HL-60 (cell line): ENCODE measurements at places on chromosomes 2 and 18.

DNA sequence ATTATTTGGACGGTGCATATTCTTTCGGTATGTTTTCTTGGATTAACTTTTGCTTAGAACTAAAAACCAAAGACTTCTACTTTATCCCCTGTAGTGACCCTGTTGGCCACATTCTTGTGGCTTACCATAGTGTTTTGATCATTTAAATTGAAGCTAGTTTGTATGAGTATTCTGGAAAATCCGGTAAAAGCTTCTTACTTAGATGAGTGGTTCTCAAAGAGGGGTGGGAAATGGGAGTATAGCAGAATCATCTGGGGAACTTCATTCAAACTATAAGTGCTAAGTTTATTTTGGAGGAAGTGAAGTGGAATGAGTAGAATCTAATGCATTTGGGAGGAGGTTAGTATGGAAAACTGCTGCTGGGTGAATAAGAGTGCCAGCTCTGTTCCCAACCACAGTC is 3.8 kb downstream of the PPP1CB start:
- DNase-seq, result no peak

DNA sequence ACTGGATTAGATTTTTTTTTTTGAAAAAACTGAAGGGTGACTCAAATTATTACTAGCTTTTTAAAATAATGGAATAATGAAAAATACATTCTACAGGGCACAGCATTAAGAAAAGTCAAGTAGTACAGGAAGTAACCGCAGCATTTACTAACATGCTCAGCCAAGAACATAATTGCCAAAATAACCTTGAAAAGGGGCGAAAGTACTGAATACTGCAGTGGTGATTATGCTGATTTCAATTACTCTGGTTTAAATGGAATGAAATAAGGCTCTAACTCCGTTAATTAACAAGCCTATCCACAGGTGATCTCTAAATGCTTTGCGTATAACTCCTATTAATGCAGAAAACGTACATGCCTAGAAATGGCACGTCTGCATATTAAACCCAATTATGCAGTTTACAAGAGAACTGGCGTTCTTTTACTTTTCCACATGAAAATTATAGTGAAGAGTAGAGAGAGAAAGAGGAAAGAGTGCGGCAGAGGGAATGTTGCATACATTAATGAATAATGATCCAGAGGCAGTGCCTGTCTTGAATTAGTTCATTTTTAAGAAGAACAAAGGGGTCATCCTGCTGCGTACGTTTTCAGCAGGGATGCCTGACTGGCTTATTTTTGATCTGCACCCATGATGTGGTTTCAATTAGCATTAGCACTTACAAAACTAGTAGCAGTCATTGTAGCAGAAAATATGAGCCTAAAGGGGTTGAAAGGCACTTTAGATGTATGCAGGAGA is 612.4 kb downstream of the NYAP2 start:
- no peak for DNase-seq

- DNase-seq, result no peak
Measured at GRCh38 chr2:174972924-174973323, 32.3 kb downstream of the CHN1 start.

GRCh38 chr2:71700041-71700657 is 246.8 kb downstream of the DYSF start:
- no peak for DNase-seq

DNA sequence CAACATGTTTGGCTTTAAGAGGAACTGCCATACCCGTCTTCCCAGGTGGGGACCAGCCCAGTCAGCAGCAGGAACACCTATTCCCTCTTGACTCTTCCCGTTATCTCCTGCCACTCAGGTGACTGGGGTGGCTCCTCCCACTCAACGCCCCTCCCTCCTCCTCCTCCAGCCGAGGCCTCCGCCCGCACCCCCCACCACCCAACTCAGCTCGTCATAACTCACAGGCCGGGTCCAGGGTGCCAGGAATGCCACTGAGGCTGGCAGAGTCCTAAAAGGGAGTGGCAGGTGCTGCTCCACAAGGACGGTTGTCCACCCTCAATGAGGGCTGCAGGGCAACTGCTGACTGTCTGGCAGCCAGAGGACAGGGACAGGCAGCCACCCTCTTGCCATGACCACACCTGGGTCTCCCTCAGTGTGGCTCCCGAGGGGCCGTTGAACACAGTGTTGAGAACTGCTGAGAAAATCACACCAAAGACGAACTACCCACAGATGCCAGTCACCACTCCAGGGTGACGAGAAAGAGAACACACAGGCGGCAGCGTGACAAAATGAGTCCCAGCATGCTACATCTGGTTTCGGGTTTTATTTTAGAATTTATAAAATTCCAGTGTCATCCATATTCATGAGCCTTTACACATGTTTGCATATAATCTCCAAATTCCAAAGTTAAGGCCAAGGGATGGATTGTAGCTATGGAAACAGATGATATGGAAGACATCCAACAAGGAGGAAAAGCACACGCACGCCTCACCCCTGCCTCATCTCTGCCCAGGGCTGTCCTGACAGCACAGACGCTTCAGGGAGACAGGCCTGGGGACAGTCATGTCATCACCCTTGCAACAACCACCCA is 38.5 kb downstream of the ANO7 start:
- no peak for DNase-seq

GRCh38 chr18:74942319-74942910 is 266.5 kb downstream of the PTGR3 start:
- DNase-seq, result no peak

DNA sequence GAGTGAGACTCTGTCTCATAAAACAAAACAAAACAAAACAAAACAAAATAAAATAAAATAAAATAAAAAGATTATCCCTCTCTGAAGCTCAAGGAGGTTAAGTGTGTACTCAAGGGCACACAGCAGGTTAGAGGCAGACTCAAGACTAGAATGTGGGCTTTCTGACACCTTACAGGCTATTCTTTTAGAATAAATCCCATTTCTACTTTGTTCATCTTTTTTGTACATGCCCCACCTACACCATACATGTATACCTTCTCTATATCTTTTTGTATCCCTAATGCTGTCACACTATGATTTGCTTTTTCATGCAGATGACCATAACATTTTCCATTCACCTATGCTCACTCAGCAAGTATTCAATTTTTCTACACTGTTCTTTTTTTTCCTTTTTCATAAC is 2.6 kb downstream of the IL1B start:
- DNase-seq, result no peak

GRCh38 chr2:120228503-120228902 is 5.3 kb upstream of the TMEM185B start:
- no peak for DNase-seq

DNA sequence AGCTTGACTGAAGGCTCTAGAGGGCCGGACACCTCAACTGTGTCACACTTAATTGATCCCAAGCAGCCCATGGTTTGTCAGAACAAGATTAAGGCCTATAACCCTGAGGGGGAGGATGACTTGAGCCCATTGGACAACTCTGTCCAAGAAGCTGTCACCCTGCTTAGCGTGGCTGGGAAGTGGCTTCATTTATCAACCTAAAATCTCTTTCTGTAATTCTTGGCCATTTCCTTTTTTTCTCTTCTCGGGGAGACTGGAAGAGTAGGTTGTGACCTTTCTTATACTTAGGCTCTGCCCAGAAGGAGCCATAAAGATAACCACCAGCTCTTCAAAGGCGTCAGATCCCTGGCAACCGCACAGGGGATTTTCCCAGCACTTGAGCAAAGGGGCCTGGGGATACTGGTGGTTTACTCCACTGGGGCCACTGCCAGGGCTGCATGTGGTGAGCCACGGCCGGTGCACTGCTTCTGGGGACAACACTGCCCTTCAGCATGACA is 265.5 kb downstream of the CYRIA start:
- DNase-seq, result no peak

GRCh38 chr2:63821396-63821795 is 20.3 kb upstream of the UGP2 start:
- DNase-seq, result no peak
